ENCODE measurements at places on chromosomes 7 and 10. TPM values are rescaled to one million over a fixed set of nuclear protein-coding genes. Genes with fewer than 3 reads are reported as not detected.
A peak's percentile ranks its signal among the peaks of the same experiment; 100 is the strongest.

The FEZF1 gene
- not detected for total RNA-seq

The DOCK4 gene
- total RNA-seq: 0.54 TPM

DNA sequence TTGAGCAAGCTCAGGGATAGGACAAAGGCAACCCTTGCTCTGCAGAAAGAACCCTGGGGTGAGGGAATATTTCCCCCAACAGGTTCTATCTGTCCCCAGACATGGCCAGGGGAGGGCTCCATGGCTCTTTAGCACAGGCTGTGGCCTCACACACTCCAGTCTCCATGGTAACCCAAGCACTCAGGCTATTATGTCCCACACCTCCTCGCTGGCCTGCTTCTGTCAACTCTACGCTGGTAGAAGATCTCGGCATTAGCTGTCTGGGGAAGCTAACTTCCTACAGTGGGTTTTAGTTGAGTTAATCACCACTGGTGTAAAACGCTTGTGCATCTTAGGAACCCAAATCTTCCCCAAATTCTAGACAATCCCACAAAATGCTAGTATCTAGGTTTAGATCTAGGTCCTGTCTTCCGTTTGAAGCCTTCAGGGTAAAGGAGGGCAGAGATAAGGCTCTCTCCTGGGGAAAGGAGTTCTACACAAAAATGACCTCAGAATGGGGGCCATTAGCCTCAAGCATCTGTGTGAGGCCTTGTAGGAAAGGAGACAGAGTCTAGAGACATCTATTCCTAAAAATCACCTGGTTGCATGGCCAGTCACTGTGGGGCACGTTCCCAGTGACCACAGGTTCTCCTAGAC lies 36.7 kb upstream of the SLIT1 start:
- no peak for DNase-seq

The PLXNA4 gene
- total RNA-seq: 0.48 TPM

DNA sequence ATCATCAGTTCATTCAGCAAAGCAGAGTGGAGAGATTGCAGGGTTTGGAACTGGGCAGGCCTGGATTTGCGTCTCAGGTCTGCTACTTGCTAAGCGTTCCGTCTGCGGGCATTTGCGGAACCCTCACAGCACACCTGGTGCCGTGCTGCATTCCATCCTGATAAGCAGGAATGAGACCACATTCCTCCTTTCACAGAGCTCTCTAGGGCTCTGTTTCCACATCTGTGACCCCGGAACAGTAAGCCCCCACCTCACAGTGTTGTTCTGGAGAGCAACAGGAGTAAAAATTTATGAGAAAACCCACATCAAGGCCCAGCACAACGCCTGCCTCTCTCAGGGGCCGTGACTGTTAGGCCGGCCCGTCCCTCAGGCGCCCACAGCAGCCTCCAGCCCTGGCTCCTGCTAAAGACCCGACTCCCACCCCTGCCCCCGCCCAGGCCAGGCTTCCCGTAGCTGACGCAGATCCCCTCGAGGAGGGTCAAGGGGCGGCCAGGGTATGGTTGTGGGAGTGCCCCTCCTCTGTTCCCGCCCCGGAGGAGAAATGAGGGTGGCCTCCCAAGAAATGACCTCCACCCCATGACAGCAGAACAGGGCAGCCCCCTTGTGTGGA lies 128.9 kb downstream of the RGS10 start:
- no peak for DNase-seq

GRCh38 chr10:6218692-6219493 lies 16.2 kb downstream of the PFKFB3 start:
- DNase-seq: no peak

The IDI2 gene
- not detected for total RNA-seq

GRCh38 chr10:88041243-88042159 lies 178.1 kb downstream of the PTEN start:
- no peak for DNase-seq

DNA sequence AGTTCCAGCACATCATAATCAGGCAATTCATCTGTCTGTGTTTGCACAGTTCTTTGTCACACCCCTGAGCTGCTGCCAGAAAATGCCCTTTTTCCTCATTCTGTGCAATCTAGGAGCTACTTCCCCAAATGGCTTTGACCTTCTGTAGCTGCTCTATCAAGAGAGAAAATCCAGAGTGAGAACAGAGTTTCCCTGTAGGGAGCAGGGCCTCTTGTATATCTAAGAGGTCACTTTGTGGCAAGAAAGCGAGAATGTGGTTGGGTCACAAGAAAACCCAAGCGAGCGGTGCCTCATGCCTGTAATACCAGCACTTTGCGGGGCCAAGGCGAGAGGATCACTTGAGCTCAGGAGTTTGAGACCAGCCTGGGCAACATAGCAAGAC lies 24.3 kb downstream of the SLC29A3 start:
- DNase-seq: no peak

The AZGP1 gene
- total RNA-seq: 1.0 TPM

GRCh38 chr10:126256864-126257263 lies 131.4 kb downstream of the ADAM12 start:
- DNase-seq: no peak

The AGAP6 gene
- total RNA-seq: 12.0 TPM

The NPFFR1 gene
- total RNA-seq: not detected

DNA sequence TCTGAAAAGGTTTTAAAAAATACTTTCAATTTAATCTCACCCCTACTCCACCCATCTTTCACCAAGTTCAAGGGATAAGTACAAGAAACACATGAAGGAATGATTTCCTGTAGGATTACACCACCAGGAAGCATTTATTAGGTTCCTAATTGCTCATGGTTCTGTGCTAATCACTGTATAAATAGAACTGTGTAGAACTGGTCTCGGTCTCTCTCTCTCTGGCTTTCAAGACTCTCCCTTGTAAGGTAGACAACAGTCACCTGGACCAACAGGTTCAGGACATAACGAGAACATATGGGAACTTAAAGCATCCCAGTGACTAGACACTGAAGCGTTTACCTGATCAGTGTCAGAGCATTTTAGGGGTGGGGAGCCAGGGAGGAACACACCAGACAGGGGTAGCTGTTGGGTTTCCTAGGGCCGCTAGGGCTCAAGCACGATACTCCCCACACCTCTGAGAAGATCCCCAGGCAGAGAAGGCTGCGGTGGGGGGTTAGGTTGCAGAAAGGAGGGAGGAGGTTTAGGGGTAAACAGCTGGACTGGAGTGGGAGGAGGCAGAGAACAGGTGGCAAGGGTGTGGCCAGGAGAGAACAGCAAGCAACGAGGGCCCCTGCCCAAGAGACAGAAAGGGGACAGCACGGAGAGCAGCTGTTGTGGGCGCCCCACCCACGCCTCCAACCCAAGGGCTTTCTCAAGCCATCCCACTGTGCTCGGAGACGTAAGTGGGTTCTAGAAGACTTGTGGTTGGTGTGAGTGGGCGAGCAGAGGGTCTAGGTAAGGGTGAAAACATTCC lies 52.5 kb upstream of the USP6NL start:
- DNase-seq: peak; percentile 69

GRCh38 chr7:70741666-70742065 lies 390.3 kb upstream of the GALNT17 start:
- no peak for DNase-seq

DNA sequence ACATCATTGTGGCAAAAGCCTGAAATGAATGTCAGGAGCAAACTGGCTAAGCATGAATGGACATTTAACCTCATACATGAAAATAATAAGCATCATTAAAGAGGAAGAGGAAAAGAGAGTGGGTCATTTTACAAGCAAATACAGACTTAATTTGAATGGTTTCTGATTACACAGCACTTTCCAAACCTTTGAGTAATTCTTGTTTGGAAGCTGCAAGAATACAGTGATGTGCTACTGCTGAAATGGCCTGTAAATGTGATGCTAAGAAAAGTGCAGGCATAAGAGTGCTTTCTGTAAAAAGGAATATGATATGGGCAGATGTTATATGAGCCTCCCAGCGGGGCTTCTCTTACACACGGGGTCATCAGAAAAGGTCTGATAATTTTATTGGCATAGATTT lies 30.2 kb downstream of the TAS2R16 start:
- no peak for DNase-seq
